Midbrain (tissue), 1 donor: ENCODE measurements at places on chromosomes 7 and 10.

DNA sequence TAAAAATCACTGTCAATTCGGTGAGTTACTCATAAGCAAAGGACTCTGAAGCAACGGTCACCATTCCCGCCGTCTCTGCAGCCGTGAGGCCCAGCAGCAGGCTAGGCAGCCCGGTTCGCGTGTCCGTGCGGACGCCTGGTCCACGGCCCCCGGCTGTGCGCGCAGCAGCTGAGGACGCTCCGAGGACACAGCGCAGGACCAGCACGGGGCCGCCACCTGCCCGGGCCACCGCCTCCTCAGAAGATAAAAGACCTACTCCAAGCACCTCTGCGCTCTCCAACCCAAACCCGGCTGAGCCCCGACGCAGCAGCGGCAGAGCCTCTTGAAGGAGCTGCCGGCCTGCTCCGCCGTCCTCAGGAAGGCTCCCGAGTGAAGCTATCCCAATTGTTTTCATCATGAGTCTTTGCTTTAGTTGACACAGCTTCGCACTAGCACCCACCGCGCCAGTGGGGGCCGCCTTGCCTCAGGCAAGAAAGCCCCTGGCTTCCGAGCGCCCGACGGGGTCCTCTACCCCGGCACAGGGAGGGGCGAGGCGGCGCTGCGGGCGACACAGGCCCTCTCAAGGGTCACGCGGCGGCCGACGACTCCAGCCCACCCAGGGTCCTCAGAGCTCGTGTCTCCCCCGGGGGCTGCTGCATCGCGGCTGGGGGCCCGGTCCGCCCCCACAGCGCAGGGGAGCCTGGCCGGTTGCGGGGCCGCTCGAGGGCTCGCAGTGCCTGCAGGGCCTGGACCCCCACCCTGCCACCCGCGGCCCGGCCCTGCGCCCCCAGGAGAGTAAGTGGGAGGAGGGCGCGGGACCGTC lies 16.9 kb upstream of the GPR146 start:
- DNase-seq, result no peak

DNA sequence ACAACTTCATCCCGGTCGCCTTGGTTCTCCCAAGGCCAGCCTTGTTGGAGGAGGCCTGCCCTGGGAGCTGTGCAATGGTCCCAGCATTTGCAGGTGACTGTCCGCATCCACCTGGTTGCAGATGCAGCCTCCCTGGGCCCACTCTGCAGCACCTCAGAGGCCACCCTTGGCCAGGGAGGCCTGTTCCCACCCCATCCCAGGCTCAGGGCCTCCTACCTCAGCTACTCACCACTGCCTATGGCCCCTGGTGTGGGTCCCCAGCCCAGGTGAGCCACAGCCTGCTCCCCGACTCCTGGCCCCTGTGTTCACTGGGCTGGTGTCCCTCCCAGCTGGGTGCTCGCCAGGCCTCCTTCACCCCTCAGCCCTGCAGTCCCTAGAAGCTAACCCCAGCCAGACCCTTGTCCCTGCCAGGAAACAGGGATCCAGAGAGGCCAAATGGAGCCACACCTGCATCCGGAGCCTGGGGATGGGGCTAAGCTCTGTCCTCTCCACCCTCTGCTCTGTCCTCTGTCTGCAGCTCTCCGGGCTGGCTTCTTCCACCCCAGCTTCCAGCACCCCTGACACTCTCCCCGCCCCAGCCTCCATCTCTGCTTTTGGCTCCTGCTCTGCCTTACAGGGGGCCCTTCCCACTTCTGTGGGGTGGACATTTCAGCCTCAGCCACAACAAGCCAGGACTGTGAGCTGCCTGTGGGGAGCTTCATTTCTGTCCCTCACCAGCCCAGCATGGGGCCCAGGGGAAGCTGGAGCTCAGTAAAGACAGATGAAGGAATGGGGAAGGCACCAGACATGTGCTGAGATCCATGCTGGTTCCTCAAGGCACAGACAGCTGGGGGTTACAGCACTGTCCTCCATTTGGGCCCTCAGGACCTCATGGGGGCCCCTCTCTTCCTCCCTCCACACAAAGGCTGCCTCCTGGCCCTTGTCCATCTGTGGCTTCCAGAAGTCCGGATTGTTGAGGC lies 35.6 kb upstream of the ANTXRL start:
- DNase-seq, result no peak

GRCh38 chr7:80643336-80643915 lies 5.0 kb downstream of the CD36 start:
- no peak for DNase-seq

- no peak for DNase-seq
These were observed 76.8 kb upstream of the LEP start for GRCh38 chr7:128164061-128164954.

- no peak for DNase-seq
These were observed 7.1 kb downstream of the GATA3 start for GRCh38 chr10:8061274-8062211.

DNA sequence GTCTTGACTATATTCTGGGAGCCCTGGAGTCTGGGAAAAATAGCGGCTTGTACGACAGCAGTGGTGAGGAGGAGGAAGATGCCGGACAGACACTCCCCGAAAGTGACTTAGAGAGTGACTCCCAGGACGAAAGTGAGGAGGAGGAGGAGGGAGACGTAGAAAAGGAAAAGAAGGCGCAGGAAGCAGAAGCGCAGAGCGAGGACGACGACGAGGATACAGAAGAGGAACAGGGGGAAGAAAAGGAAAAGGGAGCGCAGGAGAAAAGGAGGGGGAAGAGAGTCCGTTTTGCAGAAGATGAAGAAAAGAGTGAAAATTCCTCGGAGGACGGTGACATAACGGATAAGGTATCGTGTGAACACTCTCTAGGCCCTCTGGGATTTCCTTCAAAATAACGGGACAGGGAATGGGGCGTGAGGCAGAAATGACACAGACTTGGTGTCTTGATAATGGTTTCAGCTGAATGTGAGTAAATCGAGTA lies 908 bp downstream of the NOM1 start:
- DNase-seq, result no peak
